NCI-H1105 treated with DMSO at 0.1 percent for 48 hours (cell line): ENCODE measurements at places on chromosomes 7 and 10.

GRCh38 chr10:100864036-100864885, 48.5 kb upstream of the SLF2 start:
- DNase-seq: no peak

GRCh38 chr10:13146379-13146778, 15.0 kb upstream of the MCM10 start:
- no peak for DNase-seq

DNA sequence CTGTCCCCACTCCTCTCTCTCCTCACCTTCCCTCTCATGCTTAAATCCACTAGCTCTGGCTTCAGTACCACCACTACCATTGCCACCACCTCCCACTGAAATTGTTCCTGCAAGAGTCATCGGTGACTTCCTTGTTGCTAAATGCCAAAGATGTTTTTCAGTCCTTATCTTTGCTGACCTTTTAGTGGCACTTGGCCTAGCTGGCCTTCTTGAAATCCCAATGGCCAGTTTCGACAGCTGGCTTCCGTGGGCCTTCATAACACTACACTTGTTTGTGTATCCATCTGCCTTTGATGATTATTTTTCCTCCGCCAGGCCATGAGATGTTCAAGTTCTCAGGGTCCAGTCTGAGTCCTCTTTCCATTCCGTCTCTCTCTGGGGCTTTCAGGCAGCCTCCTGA, 118.2 kb upstream of the NANOS1 start:
- DNase-seq: no peak

DNA sequence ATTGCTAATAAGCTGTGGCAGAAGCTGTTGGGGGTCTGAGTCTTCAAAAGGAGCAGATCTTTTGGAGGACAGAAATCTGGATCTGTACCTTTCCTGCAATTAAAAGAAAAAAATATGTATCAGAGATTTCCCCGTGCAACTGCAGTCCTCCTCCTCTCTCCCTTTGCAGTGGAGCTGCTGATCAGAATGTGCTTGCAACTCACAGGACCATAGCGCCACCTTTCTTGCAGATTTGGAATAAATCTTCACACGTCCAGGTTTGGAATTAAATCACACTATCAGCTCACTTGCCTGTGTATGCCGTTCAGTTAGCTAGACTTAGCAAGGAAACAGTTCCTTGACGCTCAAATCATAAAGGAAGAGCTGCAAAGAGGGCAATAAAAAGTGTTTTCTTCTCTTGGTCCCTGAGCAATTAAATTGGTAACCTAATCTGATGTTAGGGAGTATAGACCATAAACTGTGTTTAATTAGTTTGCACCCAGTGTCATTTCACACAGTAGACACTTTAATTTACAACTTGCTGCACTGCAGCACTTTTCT, 77.4 kb downstream of the PON1 start:
- peak; percentile 79 for DNase-seq

DNA sequence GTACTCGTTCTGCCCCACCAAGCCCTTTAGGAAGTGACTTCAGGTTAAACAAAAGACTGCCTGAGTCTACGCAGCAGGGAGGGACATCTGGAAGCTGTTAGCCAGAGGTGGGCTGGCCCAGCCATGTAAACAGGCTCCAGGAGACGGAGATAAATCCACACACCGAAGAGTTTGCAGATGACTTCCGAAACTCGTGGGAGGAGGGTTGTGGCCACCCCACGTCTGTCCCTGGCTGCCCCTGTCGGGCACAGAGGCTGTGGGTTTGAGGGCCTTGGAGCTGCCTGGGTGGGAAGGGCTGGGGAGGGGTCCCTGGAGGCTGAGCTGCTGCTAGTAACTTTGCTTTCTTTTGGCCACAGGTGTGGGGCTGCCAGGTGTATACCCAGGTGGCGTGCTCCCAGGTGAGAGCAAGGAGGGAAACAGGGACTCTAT, 15.6 kb downstream of the ELN start:
- no peak for DNase-seq

DNA sequence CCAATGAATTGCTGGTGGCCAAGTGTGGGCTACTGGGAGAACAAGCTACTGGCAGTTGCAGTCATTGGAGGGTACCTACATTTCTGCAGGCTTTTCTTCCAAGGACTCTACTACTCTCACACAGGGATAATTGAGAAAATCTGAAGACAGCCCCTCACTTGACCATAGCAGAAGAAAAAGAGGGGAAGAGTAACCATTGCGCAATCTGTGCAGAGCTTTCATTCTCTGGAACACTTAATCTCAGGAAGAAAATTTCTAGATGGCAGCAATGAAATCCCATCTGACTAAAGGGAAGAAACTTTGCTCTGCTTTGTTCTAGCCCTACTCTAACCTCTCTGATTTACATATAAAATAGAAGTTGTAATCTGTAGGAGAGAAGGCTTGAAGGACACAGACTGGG, 1239.6 kb upstream of the SORCS1 start:
- no peak for DNase-seq

DNA sequence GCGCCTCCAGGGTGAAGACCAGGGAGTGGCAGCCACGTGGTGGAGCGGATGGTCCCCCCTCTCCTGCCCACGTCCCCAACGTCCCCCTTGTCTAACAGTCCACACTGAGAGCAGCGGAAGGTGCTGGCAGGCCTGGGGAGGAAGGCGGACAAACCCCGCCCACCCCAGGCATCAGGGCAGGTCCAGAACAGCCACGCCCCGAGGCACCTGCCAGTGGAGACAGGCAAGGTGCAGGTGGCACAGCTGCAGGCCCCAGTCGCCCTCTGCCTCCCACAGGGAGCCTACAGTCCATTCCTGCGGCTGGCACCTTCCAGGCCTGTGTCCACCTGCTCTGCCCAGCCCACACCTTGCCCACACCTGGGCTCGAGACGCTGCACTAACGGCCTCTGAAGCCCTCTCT, 24.9 kb downstream of the CYP2W1 start:
- DNase-seq: no peak

DNA sequence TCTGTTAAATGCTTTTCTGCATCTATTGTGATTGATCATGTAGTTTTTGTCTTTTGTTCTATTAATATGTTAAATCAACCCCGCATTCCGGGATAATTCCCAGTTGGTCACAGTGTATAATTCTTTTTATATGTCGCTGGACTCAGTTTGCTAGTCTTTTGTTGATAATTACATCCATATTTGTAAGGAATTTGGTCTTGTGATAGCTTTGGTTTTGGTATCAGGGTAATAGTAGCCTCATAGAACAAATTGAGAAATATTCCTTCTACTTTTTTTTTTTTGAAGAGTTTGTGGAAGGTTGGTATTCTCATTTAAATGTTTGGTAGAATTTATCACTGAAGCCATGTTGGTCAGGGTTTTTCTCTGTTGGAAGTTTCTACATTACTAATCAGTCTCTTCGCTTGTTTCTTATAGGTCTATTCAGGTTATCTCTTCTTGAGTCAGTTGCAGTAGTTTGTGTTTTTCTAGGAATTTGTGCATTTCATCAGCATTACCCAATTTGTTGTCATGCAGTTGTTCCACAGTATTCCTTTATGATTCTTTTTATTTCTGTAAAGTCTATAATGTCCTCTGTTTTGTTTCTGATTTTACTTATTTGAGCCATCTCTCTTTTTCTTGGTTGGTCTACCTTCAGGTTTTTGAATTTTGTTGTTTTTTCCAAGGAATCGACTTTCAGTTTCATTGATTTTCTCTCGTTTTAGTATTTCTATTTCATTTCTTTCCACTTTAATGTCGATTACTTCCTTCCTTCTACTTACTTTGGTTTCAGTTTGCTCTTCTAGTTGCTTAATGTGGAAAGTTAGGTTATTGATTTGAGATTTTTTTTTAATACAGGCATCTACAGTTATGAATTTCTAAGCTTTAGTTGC, 64.6 kb upstream of the GJD4 start:
- no peak for DNase-seq

DNA sequence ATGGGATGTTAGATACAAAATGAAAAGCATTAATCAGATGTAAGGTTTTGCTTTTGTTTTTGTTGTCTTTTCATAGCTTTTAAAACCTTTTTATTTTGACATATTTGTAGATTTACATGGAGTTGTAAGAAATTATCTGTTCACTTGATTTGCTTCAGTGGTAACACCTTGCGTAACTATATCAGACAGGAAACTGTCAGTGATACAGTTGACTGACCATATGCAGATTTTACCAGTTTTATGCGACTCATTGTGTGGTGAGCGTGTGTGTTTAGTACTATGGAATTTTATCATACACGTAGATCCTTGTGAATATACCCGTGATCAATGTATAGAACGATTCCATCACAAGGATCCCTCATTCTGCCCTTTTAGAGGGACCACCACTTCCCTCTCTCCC, 701.4 kb downstream of the SUGCT start:
- no peak for DNase-seq

DNA sequence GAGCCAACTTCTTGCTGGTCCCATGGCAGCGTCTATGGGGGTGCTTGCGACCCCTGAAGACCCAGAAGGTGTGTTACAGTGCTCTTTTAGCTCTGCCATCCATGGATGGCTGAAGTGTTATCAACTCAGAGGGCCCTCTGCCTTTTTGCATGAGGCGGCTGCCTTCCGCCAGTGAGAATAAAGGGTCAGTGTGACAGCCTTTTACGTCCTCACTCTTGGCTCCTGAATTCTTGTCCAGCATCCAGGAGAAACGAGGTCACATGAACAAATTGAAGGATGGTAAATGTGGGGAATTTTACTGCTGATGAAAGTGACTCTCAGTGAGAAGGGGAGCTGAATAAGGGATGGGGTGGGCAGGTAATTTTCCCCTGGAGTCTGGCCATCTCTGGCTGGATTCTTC, 24.1 kb downstream of the SSMEM1 start:
- no peak for DNase-seq

DNA sequence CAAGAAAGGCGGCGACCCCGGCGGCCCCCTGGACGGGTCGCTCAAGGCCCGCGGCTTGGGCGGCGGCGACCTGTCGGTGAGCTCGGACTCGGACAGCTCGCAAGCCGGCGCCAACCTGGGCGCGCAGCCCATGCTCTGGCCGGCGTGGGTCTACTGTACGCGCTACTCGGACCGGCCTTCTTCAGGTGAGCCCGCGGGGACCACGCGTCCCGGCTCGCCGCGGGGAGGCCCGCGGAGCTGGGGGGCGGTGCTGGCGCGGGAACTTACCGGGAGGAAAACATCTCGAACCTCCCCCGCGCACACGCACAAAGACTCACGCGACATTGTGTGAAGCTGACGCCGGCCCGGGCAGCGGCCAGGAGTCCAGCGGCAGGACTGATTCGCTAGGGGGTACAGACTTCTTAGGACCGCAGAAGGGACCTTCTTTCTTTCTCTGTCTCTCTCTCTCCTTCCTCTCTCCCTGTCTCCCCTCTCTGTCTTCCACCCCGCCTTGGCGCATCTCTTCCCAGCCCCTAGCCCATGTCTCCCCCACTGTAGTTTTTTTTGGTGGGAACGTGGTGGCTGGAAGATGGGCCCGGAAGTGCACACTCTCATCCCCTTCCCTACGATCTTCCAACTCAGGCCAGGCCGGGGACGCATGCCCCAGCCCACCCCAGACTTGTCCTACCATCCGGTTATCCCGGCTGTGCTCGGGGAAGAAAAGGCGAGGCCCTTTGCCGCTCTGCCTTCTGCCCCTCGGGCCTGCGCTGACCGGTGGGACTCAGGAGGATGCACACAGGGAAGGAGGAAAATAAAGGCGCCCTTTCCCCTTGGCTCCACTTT, 1.2 kb downstream of the EN2 start:
- DNase-seq: no peak

DNA sequence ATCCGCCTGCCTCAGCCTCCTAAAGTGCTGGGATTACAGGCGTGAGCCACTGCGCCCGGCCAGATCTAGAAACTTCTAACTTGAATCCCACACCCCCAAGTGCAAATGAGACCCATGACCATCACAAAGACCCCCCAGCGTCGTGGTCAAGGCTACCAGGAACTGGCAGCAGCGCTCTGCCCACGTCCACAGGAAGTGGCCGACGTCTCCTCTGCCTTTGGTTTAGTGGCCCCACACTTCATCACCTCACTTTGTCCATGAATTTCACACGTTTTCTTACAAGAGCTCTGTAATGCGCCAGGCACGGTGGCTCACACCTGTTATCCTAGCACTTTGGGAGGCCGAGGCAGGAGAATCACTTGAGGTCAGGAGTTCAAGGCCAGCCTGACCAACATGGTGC, 53.5 kb upstream of the TNRC18 start:
- no peak for DNase-seq

- DNase-seq: no peak
These were observed 8.1 kb downstream of the SFTPA2 start for GRCh38 chr10:79552143-79552542.

- no peak for DNase-seq
These were observed 252.5 kb upstream of the VWC2 start for GRCh38 chr7:49520951-49521350.

DNA sequence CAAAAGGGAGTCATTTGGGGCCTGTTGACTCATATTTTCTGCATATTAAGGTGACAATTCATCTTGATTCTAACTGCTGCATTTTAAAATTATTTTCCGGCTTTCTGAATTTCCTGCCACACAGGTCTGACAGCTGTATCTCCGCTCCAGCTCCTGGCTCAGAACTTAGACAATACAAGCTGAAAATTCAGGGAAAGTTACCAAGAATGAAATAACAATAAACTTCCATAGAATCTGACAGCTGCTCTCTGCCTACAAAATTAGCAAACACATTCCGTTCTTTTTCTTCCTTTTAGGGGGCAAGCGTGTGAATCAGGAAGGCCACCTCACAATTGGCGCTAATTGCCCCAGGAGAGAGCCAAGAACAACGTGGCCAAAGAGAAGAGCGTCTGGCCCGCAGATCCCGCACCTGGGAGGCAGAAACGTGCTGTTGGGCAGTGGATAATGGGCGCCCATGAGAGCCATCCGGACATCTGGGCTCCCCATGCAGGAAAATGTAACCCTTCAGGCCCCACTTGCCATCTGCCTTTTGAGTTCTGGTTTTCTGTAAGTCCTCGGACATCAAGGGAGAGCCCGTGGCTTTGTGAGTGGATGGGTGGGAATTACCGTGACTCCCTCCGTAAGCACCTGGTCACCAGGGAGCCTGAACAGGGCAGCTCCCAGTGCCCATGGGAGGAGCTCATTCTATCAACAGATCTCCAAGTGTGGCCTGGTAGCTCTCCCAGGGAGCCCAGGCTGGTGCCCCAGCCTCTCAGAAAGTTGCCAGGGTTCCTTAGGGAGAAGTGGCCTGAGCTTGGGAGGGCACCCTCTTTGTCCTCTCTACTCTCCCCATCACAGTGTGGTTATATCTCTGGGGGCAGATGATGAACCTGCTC, 5.0 kb downstream of the CLRN3 start:
- DNase-seq: no peak

DNA sequence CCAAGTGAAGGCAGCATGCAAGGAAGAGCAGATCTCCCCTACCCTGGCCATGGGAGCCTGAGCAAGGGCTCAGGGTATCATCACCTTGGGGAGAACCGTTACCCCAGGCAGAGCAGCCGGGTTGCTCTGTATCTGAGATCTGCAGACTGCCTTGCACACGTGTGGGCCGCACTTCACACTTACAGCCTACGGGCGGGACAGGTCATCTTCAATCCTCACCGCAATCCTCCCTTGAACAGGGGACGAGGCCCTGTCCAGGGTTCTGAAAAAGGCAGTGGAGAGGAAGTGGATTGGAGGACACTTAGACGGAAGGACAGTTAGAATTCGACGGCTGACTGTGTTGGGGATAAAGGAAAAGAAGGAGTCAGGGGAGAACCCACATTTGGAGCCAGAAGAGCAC, 51.4 kb downstream of the NPS start:
- DNase-seq: no peak
